ENCODE measurements at places on chromosomes 11 and 22.

- DNase-seq: no peak
Observed at GRCh38 chr11:96082002-96082899, 158.3 kb upstream of the MTMR2 start.

DNA sequence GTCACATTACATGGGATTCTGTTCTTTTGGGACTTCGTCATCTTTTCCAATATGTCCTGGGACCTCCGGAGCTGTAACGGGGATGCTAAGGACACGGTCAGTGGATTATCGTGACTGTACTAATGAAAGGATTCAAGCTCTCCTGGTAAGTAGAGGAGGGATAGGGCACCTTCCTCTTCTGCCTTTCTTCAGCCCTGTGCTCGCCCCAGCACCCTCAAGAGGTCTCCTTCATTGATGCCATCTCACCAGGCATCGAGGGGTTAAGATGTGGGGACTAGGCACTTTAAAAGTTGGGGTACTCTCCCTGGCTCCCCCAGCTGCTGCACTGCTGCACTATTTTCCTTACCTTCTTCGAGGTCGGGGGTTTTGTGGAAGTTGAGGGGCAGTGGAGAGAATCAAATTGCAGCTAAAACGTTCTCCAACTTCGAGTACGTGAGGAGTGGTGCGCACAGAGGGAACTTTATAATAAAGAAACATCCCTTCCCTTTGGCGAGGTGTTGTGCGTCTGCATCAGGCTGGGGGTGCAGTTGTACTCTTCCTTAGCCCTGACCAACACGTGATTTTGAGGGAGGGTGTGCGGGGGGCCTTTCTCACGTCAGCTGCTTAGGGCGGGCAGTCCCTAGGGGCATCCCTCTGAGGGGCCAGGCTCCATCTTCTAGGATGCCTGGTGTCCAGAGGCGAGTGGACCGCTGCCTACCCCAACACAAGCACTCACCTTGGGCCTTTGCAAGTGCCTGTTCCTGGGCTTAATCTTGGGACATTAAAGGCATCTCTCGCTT lies 96.1 kb downstream of the GRAMD1B start:
- DNase-seq: no peak

DNA sequence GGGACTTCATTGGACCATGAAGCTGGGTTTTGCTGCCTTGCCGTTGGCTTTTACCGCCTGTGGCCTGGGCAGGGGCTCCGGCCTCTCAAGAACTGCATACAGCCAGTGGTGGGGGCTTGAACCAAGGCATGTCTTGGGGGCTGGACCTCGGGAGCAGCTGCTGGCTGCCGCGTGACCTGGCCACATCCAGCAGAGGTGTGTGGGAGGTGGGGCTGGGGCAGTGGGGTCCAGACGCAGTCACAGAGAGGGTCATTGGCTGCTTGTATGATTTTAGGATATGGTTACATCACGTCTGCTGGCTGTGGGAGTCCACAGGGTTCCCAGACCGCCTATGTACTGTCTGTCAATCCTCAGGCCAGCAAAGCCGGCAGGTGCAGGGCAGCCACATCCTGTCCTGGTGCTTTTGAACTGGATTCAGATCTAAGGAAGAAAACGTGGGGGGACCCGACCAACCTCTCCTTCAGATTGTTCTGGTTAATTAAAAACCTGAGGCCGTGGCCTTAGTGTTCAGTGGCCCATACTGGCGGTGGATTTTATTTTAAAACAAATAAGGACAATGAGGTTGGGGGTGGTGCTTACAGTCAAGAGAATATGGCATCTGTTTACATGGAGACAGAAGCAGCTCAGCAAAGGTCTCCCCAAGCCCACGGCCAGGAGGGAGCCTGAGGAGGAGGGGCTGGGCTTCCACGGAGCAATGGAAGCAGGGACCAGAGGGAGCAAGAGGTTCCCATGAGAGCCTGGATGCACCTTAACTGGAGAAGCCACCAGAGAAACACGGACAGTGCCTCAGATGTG lies 426.0 kb downstream of the TBC1D22A start:
- DNase-seq: peak; percentile 19

DNA sequence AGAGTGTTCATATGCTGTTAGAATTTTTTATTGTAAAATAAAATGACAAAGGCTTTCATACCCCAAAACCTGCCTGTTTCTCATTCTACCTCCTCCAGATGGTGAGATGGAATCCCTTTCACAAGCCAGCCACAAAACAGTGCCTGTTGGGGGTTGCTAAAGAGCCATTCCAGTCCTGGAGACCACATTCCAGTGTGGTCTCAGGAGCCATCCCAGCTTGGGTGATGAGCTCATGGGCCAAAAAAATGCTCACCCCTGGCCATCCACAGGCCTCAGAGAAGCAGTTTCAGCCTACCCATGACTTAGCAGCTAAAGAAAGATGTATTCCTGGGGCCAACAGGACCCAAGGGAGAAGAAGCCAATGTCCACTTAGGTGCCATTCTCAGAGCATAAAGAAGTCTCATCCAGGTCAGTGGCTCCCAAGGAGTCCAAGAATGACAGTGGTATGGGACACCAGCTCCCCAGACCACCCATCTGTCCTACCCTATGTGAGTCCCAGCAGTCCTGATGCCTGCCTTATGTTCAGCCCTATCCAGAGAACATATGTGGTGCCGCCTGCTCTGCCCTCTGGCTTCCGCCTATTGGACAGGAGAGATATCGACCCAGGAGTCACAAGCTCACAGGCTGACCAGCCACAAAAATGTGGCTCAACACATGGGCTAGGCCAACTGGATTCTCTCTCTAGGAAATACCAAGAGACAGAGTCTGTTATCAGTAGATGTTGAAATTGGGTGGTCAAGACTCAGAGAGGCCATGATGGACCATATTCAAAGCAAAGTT lies 26.4 kb downstream of the C11orf91 start:
- DNase-seq: no peak

GRCh38 chr11:10899121-10899830 lies 41.4 kb upstream of the ZBED5 start:
- peak; percentile 50 for DNase-seq

DNA sequence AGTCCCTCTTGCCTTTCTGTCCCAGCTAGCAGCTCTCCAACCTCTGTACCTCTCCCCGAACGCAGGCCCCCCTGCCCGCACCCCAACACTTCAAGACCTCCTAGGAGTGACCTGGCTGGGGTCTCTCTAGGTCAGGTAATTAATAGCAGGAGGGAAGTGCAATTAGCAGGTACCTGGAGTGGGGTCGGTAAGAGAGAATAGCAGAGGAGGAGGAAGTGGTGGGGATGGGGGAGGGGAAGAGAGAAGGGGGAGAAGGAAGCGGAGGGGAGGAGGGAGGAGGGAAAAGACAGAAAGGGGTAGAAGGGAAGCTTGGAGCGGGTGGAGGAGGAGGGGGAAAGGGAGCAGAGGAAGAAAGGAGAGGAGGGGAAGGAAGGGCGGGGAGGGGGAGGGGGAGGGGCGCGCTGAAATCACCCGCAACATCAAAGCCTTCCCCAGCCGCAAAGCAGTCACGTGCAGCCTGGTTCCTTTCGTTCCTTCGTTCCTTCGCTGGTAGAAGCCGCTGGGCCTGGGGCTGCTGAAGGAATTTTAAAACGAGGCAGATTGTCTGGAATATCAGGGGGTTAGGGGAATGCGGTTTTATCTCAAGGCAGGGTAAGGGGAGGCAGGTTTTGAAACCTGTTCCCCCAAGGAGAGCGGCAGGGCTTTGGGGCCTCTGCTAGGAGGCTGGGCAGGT lies 29.3 kb upstream of the TCF20 start:
- DNase-seq: no peak

DNA sequence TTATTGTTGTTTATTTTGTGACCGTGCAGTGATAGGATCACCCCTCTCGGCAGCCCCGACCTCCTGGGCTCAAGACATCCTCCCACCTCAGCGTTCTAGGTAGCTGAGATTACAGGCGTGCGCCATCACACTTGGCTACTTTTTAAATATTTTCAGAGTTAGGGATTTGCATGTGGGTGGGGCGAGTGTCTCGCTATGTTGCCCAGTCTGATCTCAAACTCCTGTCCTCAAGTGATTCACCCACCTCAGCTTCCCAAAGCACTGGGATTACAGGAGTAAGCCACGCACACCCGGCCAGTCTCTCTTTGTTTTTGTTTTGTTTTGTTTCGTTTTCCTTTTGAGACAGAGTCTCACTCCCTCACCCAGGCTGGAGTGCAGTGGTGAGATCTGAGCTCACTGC lies 1.2 kb upstream of the INTS5 start:
- DNase-seq: no peak

GRCh38 chr11:78072455-78072854 lies 7.2 kb downstream of the NDUFC2 start:
- no peak for DNase-seq

- DNase-seq: no peak
Observed at GRCh38 chr11:133895551-133895950, 50.2 kb upstream of the SPATA19 start.

- DNase-seq: no peak
Observed at GRCh38 chr11:94171693-94172440, 43.2 kb downstream of the PANX1 start.

- DNase-seq: no peak
Observed at GRCh38 chr11:63443714-63444113, 47.3 kb downstream of the PLAAT5 start.

GRCh38 chr11:91243051-91243450 lies 981.6 kb upstream of the FAT3 start:
- no peak for DNase-seq

DNA sequence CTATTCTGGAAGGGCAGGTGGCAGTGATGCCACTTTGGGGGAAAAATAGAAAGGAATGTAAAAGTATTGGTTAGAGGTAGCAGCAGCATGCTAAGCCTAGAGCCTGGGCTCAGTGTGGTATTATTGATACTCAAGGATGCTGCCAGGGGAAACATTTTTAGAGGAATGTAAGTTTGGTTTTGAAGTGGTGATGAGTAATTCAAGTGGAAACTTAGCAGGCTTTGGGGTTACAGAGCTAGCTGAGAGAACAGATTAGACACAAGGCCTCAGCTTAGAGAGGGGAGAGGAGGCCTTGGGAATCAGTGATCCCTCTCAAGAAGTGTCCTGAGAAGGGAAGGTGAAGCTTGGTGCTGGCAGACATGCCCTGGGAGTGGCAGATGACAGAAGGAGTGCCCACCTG lies 32.9 kb upstream of the DDI1 start:
- DNase-seq: no peak

GRCh38 chr11:67254798-67255197 lies 11.5 kb upstream of the GRK2 start:
- DNase-seq: no peak

DNA sequence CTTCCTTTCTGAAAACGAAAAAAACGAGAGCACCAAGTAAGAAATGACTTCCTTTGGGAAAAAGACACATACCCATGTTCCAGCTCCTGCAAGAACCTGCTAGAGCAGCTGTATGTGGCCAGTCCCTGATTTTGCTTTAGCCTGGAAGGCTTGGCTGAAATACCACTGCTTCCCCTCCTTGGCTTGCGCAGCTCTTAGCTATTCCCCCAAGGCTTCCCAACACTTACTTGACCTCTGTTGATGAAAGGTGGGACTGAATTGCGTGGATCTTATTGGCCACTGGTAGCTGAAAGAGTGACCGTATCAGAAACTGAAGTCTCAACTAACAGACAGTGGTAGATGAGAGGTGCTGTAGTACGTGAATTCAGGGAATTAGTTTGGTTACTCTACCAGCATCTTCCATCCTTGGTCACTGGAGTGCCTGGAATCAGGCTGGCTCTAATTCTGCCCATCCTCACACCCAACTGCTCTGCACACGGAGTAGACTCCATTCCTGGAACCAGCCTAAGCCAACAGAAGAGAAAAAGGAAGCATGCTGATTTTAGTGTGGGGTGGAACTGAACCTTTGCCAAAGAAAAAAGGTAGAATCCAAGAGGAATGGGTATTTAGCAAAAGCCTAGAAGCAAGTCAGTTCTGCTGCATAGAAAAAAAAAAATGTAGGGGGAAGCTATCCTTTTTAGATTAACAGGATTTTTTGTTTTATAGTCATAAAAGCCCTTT lies 73.8 kb upstream of the CRTAM start:
- DNase-seq: no peak

DNA sequence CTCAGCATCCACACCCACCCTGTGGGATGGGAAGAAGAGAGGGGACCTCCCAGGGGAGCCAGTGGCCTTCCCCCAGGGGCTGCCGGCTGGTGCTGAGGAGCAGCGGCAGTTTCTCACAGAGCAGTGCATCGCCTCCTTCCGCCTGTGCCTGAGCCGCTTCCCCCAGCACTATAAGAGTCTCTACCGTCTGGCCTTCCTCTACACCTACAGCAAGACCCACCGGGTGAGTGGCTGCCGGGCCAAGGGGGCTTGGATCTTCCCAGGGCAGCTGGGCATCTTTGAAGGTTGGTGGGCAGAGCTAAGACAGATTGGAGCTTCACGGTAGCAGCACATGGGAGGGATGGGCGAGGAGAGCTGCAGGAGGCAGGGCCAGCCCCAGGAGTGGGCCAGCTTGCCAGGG lies 61.8 kb upstream of the SUSD2 start:
- DNase-seq: no peak

GRCh38 chr11:57566005-57566904 lies 1.2 kb downstream of the UBE2L6 start:
- peak; percentile 46 for DNase-seq

- DNase-seq: no peak
Observed at GRCh38 chr11:70551351-70552166, 153.2 kb downstream of the CTTN start.

DNA sequence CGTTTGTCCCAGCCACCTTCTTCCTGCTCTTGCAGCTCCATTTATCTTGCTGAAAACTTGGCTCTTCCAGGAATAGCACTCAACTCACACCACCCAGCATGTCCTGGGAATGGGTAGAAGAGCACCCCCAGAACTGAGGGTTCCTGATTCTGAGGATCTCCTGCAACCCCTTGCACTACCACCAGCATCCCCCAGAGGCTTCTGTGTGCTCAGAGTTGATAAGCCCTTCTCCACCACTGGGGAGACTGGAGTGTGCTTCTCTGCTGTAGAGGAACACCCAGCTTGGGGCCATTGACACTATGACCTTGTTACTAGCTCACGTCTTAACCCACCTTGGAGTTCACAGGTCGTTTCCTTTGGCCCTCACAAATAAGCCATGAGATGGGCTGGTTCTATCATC lies 121.0 kb downstream of the GRIK4 start:
- DNase-seq: no peak

GRCh38 chr11:75246006-75246670 lies 5.6 kb downstream of the TPBGL start:
- DNase-seq: peak; percentile 8

DNA sequence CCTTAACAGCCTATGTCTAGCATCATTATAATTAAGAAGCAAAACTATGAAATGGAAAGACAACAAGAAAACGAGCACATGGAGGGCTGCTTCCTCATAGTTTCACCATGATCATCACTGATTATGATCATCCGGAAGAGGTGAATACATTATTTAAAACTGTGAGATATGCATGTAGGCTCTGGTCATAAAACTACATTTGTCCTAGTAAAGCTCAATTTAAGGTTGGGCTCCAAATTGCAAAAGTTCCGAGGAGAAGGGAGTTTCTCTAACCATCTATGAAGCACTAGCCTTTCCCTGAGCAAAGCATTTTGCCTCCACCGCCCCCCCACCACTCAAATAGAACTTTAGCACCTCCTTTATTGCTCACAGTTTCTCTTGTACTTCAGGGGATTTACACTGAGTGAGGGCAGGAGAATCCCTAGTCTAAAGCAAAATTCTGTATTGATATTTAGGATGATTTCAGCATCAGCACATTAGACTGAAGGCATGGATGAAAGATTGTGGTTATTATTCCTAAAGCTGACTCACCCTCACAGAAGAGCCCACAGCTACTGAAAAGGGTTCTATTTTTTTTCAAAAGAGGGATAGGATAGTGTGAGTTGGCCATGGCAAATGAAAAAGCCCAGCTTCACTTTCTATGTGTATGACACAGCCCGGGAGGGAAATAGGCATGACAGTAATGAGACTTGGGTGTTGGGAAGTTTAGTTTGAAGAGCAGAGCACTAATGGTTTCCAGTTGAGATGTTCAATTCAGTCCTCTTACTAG lies 203.4 kb downstream of the CADM1 start:
- DNase-seq: no peak

GRCh38 chr22:42418811-42419242 lies 13.4 kb downstream of the NFAM1 start:
- DNase-seq: no peak

Data from ovary (tissue), 10 donors.